Stimulated activated CD8-positive, alpha-beta memory T cell treated with anti-CD3 and anti-CD28 coated beads, Interleukin-4, amount 100 ng/mL, for 4 hours (primary cell): ENCODE measurements at places on chromosomes 3 and 15.

GRCh38 chr3:112778353-112778948 is 68.2 kb downstream of the CD200R1L start:
- no peak for DNase-seq

GRCh38 chr3:9497821-9498565 is 55.6 kb downstream of the LHFPL4 start:
- no peak for DNase-seq

DNA sequence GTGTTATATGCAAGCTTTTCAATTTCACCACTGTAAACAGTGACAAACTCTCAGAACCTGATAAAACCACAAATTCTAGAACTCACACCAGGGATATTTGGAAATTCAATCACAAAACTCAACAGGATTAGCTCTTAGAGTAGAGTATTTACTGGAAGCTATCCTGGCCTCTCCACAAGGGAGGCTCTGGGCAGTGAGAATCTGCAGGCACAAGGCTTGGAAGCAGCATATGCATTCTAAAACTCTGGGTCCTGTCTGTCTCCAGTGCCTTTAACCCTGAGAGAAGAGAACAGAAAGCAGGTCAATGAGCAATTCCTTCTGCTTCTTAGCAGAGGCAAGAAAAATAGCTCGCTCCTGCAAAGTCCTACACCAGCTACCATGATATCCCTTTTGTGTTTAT is 23.4 kb downstream of the PLSCR4 start:
- DNase-seq = no peak

- no peak for DNase-seq
These were observed 11.0 kb downstream of the TRAT1 start for GRCh38 chr3:108833611-108834010.

DNA sequence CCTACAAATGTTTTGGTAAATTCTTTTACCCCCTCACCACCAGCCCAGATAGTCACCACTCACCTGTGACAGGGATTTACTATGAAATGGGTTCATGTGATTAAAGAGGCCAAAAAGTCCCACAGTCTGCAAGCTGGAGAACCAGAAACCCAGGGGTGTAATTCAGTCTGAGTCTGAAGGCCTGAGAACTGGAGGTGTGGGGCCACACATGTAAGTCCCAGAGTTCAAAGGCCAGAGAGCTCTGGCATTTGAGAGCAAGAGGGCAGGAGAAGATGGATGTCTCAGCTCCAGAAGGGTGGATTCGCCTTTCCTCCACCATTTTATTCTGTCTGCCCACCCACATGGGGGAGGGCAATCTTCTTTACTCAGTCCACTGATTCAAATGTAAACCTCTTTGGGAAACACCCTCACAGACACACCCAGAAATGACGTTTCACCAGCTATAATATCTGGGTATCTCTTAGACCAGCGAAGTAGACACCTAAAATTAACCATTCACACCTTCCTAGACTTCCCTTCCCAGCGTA is 11.9 kb downstream of the RTP3 start:
- DNase-seq = no peak

DNA sequence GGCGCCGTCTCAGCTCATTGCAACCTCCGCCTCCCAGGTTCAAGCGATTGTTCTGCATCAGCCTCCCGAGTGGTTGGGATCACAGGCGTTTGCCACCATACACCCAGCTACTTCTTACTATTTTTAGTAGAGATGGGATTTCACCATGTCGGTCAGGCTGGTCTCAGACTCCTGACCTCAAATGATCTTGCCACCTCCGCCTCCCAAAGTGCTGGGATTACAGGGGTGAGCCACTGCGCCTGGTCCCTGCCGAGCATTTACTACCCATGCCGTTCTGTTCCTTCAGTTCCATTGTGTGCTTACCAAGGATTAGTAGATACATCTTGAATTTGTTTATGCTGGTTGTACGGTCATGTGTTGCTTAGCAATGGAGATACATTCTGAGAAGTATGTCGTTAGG is 10.3 kb downstream of the CHD2 start:
- DNase-seq = no peak

DNA sequence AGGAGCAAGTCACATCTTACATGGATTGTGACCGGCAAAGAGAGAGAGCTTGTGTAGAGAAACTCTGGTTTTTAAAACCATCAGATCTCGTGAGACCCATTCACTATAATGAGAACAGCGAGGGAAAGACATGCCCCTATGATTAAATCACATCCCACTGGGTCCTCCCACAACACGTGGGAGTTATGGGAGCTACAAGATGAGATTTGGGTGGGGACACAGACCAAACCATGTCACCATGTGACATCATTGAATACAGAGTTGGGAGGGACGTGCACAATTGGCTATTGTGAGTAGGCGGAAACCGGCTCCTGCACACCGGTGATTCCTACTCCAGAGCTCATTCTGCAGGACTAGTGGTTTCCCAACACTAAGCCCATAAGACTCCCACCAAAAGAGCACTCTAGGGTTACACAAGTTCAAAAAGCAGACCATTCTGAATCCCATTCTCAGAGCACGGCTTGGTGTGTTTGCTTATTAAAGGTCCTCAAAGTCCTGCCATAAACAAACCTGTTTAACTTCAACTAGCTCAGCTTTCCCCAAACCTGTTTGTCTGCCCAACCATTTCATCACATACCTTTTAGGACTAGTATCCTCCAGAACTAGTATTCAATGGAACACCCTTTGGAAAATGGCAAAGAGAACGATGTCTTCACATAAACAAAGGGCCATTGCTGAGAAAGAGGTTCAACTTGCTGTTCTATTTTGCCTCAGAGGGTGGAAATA is 167.6 kb downstream of the TLE3 start:
- DNase-seq = no peak

DNA sequence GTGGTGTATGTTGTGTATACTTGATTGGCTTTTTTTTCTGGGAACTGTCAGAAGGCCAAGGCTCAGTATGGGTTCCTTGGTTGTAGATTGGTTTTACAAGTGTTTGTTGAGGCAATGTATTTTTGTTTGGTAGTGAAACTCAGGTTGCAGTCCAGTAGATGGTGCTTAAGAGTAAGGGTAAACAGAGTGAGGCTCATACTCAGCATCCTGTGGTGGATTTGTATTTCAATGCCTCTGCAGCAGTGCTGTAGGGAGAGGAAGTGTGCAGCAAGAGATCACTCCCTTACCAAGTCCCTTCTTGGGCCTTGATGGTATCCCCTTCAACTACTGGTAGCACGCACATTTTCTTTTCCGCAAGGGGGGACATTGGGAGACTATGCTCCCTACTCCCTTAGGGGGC is 428.5 kb upstream of the CNTN3 start:
- no peak for DNase-seq

DNA sequence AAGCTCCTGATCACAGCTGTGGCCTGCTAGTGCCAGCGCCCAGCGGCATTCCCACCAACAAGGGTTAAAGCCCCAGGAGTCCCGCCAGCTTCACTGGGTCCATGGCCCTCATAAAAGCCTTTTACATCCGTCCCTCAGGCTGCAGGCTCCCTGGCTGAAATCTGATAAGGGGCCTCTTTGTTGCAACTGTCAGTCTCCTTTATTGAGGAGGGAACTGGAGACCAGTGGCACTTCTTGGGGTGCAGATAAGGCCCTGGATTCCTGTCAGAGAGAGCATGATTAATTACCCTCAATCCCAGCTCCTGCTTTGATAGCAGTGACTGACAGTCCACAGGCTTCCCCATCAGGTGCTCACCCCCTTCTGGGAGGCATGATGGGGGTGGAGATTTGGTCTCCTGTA is 30.9 kb upstream of the CLK3 start:
- no peak for DNase-seq

DNA sequence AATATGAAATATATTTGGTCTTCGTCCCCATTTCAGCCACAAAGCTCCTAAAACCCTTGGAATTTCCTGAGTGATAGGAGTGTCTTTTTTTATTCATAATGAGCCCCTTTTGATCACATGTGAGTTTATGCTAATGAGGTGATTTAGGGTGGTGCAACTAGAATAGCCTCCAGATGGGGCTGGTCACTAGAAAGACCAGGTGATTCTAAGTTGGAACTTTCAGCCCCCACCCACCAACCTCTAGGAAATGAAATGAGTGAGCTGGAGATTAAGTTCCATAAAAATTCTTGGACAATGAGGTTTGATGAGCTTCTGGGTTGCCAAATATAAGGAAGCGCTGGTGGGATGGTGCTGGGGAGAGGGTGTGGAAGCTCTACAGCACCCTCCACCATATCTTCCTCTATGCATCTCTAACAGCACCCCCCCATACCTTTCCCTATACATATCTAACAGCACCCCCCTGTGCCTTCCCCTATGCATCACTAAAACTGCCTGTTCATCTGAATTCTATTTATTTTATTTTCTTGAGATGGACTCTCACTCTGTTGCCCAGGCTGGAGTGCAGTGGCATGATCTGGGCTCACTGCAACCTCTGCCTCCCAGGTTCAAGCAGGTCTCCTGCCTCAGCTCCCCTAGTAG is 2.1 kb upstream of the SMCO1 start:
- DNase-seq = no peak

DNA sequence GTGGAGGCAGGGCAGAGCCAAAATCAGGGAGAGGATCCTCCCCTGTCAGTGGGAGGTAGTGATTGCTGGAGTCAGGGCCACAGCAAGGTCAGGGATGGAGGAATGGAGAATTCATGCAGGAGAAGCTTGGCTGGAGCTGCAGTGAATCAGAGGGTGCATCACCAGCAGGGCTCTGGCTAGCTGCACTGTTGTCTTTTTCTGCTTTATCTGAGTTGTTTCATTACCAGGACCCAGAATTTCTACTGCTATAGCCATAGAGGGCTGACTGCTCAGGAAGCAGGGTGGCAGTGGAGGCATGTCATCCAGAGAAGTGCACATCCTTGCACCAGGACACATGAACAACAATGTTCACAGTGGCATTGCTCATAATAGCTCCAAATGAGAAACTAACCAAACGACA is 113.5 kb upstream of the GALNT15 start:
- DNase-seq = no peak

DNA sequence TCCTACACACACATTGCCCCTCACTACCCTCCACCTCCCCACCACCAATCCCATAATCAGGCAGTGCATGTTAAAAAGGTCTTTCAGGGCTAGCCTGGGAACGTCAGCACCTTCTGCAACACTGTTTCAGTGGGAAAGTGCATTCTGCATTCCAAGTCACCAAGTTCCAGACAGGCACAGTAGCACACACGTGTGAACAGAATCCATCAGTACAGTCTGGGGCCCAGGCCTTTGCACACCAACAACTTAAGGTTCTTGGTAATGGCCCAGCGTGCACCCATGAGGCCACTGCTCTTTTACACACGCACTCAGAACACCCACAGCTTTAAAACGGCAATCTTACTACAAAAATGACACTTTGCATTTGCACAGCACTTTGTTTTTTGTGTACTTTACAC is 1.2 kb downstream of the ANXA2 start:
- DNase-seq = no peak
